HL-60 (cell line): ENCODE measurements at places on chromosomes 2 and 18.

DNA sequence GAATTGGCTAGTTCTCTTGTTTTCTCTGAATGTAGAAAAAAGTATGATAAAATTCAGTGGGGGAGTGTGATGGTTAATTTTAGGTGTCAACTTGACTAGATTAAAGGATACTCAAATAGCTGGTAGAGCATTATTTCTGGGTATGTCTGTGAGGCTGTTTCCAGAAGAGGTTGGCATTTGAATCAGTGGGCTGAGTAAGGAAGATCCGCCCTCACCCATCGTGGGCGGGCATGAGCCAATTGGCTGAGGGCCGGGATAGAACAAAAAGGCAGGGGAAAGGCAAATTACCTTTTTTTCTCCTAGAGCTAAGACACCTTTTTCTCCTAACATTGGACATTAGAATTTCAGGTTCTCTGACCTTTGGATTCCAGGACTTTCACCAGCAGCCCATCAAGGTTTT, 667.6 kb upstream of the SLC8A1 start:
- no peak for DNase-seq

GRCh38 chr18:23356915-23357601, 96.0 kb upstream of the RIOK3 start:
- DNase-seq = no peak

DNA sequence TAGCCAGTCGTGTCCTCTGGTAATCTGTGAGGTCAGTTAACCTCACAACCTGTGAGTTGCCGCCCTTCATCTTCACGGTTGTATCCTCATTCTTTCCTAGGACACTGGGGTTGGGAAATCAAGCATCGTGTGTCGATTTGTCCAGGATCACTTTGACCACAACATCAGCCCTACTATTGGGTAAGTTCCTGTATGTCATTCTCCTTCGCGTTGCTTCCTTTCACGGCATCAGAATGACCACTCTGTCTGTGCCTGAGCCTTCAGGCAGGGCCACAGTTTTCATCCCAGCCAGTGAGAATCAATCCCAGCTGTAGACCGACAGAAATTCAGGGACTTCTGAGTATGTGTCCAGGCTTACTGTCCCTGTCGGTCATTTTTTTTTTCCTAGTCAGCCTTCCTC, 67.1 kb downstream of the RAB31 start:
- DNase-seq = peak; percentile 91

DNA sequence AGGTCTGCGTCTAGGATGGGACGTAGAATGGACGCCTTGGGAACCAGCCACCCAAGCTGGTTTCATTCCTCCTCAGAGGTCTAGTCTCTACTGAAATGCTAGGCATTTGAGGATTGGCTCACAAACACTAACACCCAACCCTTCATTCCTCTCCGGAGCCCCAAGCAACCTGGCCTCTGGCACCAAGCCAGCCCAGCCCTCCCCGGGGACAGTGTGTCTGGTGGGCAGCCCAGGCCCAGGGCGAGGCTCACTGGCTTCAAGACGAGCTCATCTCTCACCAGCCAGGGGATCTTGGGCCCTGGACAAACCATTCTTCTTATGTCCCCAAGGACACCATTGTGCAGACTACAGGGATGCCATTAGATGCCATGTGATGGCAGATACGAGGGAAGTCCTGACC, 182.5 kb downstream of the CTIF start:
- DNase-seq = no peak

- DNase-seq = no peak
Observed at GRCh38 chr2:29733213-29733612, 188.2 kb downstream of the ALK start.

- DNase-seq = no peak
Observed at GRCh38 chr2:159091381-159091780, 122.9 kb downstream of the TANC1 start.
